ENCODE measurements at places on chromosomes 7 and 10.

DNA sequence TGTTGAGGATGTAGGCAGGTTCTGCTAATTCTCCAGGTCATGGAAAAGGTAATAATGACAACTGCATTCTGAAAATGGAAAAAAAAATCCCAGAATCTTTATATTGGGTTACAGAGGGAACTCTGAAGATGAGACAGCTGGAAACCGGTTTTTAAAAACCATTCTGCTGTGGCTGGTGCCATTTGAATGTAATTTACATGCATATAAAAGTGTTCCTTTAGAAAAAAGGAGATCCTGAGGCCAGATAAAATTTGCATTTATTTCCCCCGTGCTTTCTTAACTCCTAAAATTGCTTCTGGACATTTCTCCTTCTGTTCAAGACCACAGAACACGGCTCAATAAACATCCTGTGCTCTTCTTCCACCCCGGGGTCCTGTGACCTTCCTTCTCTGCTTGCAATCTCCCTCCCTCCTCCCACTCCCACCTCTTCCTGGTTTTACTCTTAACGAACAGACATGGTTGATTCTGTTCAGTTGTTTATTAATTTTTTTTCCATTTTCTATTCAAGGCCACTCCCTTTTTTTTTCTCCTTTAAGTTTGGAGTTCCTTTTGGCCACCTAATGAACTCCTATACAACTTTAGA lies 41.6 kb downstream of the SH2D4B start:
- DNase-seq: no peak

DNA sequence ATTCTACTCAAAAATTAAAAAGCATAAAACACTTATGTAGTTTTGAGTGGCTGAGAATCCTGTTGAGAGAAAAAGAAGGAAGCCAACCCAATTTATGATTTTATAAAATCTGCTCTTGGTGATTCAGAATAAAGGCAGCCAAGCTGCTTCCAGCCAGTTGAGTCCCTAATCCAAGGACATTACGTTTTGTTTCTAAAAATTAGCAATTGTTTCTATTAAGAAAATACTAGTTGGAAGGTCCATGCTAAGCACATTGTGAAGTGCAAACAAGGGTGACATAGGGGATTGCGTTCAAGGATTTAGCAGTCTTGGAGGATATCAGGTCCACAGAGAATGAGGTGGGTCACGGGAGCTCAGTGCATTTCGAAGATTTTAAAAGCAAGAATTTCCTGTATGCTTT lies 987.7 kb downstream of the TYW1 start:
- no peak for DNase-seq

GRCh38 chr10:31706464-31707092 lies 222.1 kb downstream of the ARHGAP12 start:
- DNase-seq: no peak

GRCh38 chr10:96301616-96302015 lies 2.6 kb upstream of the DNTT start:
- DNase-seq: no peak

- DNase-seq: no peak
These were observed 472.5 kb upstream of the GHITM start for GRCh38 chr10:83666762-83667161.

- DNase-seq: no peak
These were observed 279.2 kb downstream of the THSD7A start for GRCh38 chr7:11552676-11553296.

GRCh38 chr7:148242294-148242821 lies 348.2 kb upstream of the C7orf33 start:
- no peak for DNase-seq

DNA sequence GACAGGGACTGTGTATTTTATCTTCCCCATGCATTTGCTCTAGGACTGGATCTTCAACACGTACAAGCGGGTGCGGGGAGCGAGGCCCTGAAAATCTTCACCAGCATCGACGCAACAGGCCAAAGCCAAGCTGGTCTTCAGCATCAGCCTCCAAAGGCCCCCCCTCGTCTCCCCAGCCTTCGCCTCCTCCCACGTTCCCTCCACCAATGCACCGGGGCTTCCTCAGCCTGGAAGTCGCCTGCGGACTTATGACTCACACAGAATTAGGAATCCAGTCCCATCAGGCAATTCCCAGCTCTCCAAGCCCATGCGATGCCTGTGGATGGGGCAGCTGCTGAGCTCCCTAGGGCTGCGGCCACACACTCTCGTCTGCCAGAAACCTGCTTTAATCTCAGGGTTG lies 36.3 kb upstream of the RNF32 start:
- DNase-seq: no peak

GRCh38 chr10:34244756-34245484 lies 570.2 kb downstream of the PARD3 start:
- DNase-seq: no peak

DNA sequence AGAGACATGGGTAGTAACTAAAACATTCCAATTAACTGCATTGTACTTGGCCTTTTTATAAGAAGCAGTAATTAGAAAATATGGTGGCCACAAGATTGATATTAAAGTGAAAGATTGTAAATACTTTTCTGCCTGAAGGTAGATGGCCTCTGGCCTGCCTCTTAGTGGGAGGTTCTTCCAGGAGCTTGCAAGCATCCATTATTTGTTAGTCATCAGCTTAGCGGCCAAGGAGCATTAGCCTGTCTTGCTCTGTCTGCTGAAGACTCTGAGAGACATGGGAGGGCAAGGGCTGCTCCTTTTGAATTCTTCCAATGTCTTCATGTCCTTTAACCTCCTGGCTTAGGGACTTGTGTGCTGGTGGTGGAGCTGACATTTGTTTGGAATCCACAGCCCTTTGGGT lies 80.4 kb downstream of the TCF7L2 start:
- no peak for DNase-seq

DNA sequence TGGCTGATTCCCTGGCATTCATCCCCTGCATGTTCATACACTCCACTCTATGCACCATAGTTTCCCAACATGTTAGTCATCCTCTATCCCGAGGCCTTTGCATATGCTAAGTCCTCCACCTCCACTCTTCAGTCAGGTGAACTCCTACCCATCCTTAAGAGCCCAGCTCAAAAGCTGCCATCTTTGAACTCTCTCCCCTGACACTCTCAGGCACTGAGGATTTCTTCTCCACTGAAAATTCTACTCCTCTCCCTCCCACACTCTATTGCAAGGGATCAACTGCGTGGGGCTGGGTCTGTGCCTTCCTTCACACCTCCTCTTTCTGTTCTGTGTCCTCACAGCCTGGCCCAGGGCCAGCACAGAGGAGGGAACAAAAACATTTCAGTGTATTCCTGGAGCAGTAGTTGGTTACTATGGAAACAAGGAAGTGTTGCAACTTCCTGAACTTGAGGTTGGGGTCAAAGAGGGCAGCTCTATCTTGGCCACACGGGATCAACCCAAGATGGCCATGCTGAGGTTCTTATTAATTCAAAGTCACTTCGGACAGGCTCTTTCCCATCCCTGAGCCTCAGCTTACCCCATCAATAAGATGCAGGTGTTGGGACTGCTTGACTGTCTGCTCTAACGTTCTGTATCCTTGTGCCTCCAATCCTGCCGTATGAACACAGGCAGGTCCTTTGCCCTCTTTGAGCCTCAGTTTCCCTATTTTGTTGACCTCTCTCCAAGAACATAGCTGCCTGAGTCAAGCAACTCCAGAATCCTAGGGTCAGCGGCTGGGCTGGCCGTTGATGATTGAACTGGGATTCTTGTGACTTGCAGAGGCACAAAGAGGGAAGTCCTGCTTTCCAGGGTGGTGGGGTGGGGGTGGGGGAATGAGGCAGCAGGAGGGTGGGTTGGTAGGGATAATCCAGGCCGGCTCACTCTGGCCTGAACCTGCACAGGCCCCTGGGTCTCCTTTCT lies 15.5 kb downstream of the ZMIZ1 start:
- DNase-seq: no peak

- DNase-seq: no peak
These were observed 219.5 kb downstream of the GLI3 start for GRCh38 chr7:42017349-42017986.

- no peak for DNase-seq
These were observed 126.1 kb upstream of the PRSS58 start for GRCh38 chr7:142383841-142384492.

- DNase-seq: no peak
These were observed 62.3 kb downstream of the OSBPL3 start for GRCh38 chr7:24917510-24918239.

GRCh38 chr10:118841881-118842605 lies 87.3 kb upstream of the CACUL1 start:
- DNase-seq: no peak

GRCh38 chr7:107501593-107501992 lies 31.7 kb downstream of the GPR22 start:
- no peak for DNase-seq

GRCh38 chr10:132693676-132694075 lies 92.3 kb downstream of the NKX6-2 start:
- no peak for DNase-seq

GRCh38 chr7:70951271-70951962 lies 180.5 kb upstream of the GALNT17 start:
- no peak for DNase-seq

- DNase-seq: no peak
These were observed 223.1 kb upstream of the PPP2R2D start for GRCh38 chr10:131677671-131678070.

DNA sequence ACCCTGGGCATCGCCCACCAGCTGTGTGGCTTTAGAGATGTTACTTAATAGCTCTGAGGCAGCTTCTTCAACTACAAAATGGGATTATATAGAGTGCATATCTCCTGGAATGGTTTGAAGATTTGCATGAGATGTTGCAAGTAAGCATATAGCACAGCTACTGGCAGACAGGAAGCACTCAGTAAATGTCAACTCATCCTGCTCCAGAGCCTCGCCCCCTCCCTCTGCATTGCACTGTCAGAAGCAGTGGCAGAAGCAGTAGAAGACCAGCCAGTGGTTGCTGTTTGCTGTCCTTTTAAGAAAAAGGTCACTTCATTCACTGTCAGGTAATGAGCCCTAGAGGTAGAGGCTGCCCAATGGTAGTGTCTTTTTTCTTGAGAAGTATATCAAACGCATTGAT lies 180.0 kb upstream of the GHITM start:
- no peak for DNase-seq

GRCh38 chr10:78283069-78283682 lies 249.5 kb downstream of the RPS24 start:
- DNase-seq: no peak

DNA sequence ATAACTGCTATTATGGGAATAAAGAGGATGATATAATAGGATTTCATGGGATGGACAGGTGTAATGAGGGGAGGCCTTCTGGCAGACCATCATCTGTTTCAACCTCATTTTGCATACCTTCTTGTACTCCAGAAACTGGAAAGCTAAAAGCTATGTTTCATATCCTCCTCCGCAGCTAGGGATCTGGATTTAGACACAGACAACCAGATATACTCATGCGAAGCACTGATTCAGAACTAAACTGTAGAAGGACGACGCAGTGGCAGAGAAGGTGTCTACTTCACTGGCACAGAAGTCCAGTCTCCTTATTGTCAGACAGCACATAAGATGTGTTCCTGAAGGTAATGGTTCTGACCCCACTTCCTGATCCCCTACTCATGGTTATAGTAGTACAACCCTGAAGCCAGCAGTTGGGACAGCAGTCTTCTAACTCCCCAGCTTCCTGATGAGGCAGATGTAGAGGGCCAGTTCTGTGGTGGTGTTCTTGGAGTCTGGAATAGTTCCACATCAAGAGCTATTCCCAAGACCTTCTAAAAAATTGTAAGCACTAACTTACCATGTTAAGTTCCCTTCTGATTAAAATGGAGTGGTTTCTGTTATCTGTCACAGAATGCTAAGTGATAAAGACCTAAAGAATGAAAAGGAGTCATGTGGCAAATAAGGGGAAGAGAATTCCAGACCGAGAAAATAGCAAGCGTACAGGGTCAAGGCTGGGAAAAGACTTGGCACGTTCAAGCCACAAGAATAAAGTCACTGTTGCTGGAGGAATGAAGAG lies 550.3 kb downstream of the GRM8 start:
- DNase-seq: no peak

GRCh38 chr10:89304446-89304845 lies 2.6 kb downstream of the IFIT2 start:
- DNase-seq: no peak

- no peak for DNase-seq
These were observed 72.8 kb upstream of the CACUL1 start for GRCh38 chr10:118827466-118828155.

- DNase-seq: no peak
These were observed 23.6 kb upstream of the BMPR1A start for GRCh38 chr10:86732771-86733170.

DNA sequence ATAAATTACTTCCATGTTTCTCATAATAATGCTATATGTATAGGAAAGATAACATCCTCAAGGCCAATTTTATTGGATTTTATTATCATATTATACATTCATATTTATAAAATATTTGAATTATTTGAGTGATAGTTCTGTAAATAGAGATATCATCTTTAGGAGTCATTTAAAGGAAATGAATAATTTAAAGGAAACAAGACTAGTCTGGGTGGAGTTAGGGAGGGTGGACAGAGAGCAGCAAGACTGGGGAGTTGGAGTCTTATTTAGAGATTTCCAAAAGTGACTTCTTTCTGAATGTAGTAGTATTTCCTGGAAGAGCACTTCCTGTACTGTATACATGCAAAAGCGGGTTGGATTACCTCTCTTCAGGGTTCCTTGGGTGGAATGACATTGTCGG lies 342.3 kb downstream of the SUGCT start:
- no peak for DNase-seq

GRCh38 chr10:99958302-99958701 lies 51.4 kb downstream of the DNMBP start:
- DNase-seq: no peak

DNA sequence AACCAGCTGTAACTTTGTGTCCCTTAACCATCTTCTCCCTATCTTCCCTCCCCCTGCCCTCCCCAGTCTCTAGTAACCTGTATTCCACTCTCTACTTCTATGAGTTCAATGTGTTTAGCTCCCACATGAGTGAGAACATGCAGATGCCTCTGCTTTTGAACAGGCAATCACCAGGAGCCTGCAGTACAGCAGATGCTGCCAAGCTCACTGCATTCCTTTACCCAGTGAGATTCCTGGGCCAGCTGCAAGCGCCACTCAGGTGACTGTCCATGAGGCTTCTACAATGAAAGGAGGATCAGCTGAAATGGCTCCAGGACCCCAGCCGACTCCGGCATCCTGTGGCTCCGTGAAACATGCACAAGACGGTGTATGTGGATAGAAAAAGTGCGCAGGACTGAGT lies 15.7 kb downstream of the GRID1 start:
- DNase-seq: no peak

DNA sequence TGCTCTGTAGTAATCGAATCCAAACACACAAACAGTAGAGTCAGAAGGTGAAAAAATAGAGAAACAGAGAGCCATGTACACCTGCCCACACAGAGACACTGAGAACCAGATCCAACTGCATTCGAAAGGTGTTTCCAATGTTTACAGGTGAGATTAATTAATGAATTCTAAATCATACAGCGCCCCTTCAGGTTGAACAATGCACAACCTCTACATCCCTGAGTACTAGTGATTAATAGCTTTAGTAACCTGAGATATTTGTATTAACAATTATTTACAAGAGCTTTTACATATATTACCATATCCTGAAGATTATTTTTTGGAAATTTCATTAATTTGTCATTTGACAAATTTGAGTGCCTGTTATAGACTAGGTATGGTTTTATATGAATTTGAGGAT lies 7.6 kb upstream of the MRC1 start:
- DNase-seq: no peak

- no peak for DNase-seq
These were observed 358.1 kb downstream of the FRMD4A start for GRCh38 chr10:13972609-13973008.
